ENCODE measurements at places on chromosomes 16 and 17.

- DNase-seq = no peak
These were observed 42.1 kb upstream of the TAOK1 start for GRCh38 chr17:29347831-29348629.

- no peak for DNase-seq
These were observed 12.3 kb upstream of the TFAP4 start for GRCh38 chr16:4285167-4285566.

GRCh38 chr16:9107025-9107970, 15.9 kb downstream of the HAPSTR1 start:
- DNase-seq = no peak

DNA sequence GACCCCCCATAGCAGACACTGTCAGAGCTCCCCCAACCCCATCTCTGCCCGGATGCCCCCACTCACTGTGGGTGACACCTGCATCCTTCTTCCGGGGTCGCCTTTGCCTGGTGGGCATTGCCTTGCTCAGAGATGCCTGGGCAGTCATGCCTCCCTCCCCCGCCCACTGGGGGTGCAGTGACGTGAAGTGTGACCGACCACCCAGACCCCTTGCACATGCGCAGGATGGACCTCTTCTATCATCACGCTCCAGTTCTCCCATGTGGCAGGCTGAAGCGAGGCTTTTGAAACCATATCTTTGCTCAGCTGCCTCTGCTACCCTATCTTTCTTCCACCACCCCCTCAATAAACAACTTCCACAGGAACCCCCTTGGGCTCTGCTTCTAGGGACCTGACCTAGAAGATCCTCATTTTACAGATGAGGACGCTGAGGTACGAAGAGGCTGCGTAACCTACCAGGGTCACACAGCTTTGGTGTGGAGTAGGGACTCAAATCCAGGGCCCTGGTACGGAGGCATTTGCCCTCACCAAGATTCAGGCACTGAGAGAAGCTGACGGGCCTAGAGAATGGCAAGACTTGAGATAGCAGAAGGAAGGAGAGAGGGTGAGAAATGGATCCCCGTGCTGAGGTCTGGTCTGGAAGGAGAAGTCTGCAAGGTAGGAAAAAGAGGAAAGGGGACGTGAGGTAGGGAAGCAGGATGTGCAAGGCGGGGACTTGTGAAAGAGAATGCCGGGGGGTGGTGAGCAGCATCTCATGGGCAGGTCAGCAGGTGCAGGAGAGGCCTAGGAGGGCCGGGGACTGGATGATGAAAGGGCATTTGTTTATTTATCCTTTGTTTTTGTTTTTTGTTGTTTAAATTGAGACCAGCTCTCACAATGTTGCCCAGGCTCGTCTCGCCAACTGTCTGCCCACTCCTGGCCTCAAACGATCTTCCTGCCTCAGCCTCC, 14.4 kb downstream of the NLRC5 start:
- no peak for DNase-seq

- DNase-seq = no peak
These were observed 617 bp upstream of the SENP3 start for GRCh38 chr17:7561028-7561575.

All from cortex of kidney (tissue), 1 donor.